GM06990 (cell line): ENCODE measurements at places on chromosomes 11 and 22.

DNA sequence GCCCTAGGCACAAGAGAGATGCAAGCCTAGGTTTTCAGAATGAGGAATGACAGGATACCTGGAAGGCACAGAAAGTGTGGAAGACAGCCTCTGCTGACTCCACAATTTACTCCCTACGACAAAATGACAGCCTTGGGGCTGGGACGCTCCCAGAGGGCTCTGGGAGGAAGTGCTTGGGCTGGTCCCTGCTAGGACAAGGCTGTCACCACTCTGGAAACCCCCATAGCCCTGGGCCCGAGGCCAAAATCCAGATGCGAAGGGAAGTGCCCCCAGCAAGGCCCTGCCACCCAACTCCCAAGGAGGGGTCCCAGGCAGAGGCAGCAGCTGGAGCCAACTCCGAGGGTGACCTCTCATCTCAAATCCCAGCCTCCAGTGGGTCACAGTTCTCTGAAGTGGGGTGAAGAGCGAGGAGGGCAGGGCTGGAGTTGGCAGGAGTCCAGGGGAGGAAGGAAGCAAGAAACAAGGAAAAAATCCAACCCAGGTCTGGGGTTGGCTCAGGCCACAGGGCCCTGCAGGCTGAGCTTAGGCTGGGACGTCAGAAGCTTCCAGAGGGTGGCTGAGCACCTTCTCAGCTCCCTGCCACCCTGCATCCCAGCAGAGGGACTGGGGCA is 6.3 kb upstream of the CDC42EP2 start:
- DNase-seq = no peak

- DNase-seq = peak; percentile 33
Observed at GRCh38 chr11:66391322-66391721, 19.8 kb upstream of the SLC29A2 start.

DNA sequence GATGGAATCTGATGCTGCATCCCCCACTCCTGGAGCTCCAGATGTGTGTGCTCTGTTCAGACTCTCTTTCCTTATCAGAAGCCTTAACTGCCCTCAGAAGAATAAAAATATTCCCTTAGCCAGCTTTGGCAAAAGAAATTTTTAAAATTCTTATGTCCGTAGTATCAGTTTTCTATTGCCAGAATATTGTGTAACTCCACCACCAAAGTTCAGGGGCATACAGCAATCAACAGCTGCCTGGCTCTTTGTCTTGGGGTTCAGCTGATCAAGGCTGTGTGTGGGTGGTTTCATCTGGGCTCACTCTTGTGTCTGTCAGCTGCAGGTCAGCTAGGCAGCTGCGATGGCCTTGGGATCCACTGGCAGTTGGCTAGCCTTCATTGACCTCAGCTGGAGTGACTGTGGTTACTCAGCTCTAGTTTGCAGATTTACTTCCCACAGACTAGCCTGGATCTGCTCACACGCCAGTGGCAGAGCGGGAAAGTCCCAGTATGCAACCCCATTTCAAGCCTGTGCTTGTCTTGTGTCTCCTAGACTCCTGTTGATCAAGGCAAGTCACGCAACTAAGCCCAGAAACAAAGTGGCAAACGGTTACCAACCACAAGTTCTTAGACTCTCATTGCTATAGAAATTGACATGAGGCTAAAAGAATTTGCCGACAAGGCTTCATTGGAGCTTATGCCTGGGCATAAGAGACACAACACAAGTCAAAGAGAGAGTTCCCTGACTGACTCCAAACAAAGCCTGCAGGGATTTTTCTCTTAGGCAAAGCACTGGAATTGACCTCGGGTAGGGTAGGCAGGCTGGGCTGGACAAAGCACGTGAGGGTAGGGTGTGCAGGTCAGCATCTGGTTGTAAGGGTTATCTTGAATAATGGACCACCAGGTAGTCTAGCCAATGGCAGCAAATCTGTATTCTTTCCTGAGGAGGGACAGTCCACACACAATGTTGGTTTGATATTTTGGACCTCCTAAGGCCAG is 7.5 kb downstream of the TMEM138 start:
- DNase-seq = no peak

DNA sequence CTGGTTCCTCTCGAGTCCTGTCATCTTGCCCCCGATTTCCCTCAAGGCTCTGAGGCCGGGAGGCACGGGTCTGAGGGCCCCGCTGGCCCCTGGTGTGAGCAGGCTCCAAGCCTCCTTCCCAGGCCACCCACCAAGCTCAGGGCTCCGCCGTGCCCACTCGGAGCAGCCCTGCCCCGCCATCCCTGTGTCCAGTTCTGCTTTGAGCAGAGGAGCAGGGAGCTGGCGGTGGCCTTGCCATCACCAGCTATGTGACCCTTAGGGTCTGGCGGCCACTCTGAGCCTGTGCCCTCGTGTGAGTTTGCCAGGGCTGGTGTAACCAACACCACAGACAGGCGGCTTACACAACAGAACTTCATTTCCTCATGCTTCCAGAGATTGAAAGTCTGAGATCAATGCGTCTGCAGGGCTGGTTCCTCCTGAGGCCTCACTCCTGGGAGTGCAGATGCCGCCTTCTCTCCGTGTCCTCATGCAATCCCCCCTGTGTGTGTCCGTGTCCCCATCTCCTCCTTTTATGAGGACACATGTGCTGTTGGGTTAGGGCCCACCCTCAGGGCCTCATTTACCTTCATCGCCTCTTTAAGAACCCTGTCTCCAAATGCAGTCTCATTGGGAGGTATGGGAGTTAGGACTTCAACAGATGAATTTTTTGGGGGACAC is 36.5 kb upstream of the CELSR1 start:
- DNase-seq = no peak

DNA sequence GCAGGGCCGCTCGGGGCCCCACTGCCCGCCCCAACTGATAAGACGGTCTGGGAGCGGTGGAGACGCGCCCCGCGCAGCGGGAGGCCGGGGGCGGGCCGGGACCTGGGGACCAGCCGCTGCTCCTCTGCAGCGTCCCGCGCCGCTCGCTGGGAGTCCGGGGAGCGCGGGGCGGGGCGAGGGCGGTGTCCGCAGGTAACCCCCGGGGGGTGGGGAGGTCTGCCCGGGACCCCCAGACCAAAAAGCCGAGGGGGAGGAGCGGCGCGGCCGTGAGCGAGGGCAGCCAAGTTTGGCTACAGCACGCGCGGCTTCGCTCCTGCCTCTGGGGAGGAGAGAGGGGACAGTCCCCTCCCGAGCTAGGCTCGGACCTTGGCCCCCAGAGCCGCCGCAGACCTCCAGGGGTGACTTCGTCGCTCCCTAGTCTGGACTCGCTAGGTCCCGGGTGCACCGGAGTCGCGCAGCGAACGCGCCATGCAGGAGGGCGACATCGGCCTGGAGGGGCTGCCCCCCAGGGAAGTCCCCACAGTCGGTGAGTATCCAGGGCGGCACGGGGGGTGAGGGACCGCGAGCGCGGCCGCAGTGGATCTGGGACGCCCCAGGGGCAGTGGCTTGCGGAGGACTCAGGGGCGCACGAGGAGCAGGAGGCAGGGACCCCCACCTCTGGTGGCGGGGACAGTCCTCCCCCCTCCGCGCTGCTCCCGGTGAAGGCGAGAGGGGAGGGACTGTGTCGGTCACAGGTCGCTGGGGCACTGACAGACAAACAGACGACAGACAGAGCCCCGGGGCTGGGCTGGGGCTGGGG is 92.3 kb upstream of the ANO1 start:
- no peak for DNase-seq

- no peak for DNase-seq
Observed at GRCh38 chr22:17105143-17106129, 15.7 kb downstream of the TMEM121B start.

GRCh38 chr11:18304745-18305144 is 17.2 kb downstream of the HPS5 start:
- DNase-seq = no peak

- no peak for DNase-seq
Observed at GRCh38 chr11:107740271-107740670, 28.4 kb upstream of the SLN start.

- no peak for DNase-seq
Observed at GRCh38 chr11:7609015-7609414, 64.3 kb downstream of the CYB5R2 start.

DNA sequence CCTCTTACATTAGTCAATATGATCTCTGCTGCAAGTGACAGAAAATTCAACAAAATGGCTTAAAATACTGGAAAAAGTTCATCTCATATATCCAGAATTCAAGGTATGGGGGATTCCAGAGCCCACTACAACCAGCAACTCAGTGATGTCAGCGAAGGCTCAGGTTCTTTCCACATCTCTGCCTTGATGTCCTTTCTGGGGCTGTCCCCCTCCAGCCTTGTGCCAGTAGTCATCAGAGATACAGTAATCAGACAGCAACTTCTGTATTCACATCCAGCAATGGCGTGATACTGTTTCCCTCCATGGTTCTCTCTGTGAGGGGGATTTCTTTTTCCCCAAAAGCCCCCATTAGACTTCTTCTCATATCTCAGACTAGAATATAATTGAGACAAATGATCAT is 103.4 kb upstream of the USP47 start:
- no peak for DNase-seq

DNA sequence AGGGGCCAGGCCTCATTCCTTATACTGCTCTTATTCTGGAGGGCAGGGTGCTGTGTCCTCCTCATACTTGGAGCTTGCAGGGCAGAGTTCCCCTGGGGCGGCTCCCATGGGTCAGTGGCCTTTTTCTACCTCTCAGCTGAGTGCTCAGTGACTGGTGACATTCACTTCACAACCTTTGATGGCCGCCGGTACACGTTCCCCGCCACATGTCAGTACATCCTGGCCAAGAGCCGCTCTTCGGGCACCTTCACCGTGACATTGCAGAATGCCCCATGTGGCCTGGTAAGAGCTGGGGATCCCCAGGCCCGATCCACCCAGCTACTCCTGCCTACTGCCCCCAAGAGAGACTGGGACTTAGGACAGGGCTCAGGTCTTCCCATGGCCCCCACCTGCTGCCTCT is 14.5 kb downstream of the OTOG start:
- DNase-seq = no peak

DNA sequence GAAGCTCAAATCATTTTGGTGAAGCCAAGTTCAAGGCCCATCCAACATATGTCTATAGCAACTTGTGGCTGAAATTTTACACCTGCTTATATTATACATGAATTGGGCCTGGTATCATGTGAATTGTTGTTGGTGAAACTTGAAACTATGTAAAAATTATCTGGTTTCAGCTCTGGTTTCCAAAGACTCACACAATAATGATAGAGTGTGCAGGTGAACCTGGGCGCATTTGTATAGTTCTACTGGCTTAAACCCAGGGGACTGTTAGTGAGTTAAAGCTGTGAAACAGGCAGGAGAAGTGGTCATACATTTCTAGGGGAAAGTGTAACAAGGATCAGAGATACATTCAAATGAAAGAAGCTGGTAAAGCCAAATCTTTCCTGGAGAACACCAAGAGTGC is 627.3 kb downstream of the METTL15 start:
- DNase-seq = no peak

- peak; percentile 30 for DNase-seq
Observed at GRCh38 chr11:20360650-20361049, 2.9 kb upstream of the HTATIP2 start.

DNA sequence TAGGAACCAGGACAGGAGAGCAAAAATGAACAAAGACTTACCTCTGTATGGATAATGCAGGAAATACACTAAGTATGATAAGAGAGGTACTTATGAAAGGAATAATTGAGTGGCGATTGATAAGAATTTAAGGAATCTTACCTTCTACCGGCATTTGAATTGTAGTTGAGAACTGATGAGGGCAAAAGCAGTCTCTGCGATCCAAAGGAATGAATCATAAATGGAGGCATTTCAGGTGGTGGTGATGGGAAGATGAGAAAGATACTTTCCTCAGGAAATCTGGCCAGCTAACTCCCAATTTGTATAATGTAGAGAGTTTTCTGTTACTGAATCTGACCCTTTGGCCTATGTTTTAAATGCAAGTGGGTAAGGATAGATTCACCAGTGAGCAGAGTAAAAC is 71.9 kb upstream of the C11orf87 start:
- DNase-seq = no peak

- no peak for DNase-seq
Observed at GRCh38 chr11:41099654-41100053, 359.8 kb downstream of the LRRC4C start.

DNA sequence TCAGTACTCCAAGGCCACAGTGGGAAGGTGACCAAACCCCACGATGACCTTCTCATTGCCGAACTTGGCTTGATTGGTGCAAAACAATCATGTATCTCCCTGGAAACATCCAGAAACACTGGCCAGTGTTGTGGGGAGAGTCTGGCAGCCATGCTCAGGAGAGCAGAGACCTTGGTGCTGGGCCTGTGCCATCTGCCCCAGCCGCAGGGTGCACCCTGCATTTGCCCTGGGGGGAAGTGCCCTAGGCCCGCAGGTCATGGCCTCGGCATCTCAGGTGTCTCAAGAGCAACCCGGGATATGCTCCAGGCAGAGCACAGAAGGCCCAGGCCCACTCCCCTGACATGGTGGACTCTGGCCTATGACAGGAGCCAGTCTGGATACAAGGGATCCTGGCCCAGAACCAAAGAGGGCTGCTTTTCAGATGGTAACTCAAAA is 23.7 kb downstream of the ARVCF start:
- DNase-seq = no peak

DNA sequence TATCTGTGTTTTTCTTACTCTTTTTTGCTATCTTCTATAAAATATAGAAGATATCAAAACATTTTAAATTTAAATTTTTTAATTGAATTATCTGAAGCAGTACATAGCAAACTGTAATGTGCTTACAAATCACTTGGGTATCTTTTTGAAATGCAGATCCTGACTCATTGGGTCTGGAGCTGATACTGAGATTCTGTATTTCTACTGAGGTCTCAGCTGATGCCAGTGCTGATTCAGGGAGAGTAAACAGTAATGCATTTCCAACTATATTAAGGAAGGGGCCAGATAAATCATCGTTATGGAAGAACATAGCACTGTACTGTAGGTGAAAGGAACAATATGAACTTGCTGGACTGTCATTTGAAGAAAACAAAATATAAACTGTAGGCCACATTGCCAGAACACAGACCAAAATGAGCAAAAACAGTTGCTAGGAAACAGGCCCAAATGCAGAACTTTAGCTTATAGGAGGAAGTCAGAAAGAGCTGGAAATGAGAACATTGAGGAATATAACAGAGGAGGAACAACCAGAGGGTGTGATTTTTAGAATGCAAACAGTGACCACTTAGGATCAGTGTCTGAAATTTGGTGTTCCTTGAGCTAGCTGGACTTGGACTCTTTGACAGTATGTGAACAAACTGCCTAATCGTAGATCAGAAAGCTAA is 3.3 kb downstream of the ARL14EP start:
- no peak for DNase-seq

DNA sequence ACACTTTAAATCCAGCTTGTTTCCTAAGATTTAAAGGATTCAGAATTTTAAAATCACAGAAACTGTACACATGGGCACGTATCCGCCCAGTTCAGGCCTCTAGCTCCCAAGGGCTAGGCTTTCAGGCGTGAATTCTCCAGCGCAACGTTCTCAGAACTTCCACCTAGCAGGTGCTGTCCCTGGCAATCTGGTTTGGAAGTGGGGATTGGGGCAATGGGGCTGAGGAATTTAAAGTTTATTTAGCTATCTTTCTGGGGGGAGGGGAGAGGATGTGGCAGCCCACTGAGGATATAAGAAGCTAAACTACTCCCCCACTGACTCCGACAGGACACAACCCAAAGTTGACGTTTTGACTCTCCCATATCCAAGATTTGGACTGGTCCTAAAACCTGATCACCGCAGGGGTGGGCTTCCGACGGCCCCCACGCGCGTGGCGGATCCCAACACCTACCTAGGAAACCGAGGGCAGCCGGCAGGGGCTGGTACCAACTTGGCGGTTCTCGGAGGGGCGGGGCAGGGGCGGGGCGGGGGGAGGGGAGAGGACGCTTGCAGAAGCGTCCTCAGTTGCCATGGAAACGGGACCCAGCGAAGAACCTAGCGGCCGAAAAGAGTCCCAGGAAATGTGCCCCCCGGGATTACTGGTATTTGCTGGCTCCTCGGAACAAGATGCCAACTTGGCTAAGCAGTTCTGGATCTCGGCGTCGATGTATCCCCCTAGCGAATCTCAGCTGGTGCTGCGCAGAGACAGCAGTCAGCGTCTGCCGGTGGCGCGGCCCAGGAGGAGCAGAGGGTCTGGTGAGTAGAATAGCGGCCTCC is at the start of gene HOATZ:
Gene HOATZ, plus strand, starts transcription at position 563 of the 816 bp plus-strand sequence. Its CDS starts 7 bp downstream, at position 570.
- DNase-seq = no peak
